Tibial nerve (tissue), 4 donors: ENCODE measurements at places on chromosomes 5 and 9.
A peak's percentile ranks its signal among the peaks of the same experiment; 100 is the strongest.

DNA sequence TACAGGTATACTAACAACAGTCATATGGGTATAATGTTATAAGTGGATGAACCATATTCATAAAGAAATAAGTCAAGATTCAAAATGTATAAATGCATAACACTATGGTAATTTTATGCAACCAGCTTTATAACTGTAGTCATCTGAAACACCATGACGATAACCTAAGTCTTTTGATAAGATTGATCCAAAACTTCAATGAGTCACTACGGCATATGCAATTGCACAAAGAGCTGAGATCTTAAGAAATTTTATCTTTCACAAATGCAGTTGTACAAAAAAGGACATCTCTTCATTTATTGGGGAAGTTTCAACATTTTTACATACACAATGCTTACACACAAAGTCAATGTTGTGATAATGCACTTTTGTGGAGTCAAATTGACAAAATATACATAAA lies 20.3 kb downstream of the FAM81B start:
- DNase-seq: no peak

GRCh38 chr5:177132136-177133095 lies 1.2 kb upstream of the NSD1 start:
- DNase-seq: no peak

DNA sequence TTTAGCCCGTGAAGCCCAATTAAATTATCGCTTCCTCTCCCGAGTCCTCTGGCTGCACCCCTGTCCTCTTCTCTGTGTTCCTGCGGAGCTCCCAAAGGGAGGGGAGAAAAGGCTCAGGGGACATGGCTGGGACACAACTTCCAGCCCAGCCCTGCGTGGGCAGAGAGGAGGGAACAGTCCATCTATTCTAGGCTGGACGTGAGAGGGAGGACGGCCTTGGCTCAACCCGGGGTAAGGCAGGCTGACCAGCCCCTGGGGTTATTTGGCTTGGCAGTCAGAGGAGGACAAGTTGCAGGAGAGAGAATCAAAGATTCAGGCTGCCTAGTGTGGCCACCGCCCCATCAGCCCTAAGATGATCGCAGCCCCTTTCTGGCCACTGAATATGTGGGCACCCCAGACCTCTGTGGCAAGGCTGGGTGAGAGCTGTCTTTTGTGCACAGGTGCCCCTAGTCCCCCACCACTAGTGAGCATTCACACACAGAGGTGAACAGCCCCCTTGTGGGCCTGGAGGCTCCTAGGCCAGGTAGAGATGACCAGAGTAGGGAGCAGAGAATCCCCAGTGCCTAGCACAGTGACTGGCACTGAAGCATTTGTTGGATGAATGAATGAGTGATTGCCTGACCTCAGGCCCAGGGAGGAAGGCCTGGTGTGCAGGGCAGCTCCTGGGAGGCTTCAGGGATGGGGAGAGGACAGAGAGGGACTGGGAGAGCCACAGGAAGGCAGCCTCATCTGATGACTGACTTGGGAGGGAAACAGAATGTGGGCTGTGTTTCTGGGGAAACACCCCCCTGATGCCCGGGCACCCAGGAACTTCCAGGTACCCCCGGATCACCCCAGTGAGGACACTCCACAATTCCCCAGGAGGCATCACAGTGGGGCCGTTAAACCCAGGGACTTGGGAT lies 133.9 kb downstream of the C9orf50 start:
- peak; percentile 81 for DNase-seq

DNA sequence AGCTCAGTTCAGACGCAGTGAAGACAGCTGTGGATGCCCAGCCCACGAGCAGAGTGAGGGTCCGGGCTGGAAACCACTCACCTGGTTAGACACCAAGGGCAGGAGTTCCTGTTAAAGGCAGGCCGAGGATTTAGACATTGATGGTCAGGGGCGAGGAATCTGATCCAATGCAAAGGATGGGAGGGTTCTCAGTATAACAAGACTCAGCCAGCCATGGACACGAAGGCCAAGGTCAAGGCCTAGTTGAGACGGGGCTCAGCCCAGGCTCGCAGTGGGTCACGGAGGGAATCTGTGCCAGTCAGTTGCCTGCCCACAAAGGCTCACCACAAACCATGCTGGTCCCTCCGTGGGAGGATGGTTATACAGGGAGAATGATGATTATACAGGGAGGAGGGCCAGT lies 63.3 kb upstream of the FCN1 start:
- no peak for DNase-seq

DNA sequence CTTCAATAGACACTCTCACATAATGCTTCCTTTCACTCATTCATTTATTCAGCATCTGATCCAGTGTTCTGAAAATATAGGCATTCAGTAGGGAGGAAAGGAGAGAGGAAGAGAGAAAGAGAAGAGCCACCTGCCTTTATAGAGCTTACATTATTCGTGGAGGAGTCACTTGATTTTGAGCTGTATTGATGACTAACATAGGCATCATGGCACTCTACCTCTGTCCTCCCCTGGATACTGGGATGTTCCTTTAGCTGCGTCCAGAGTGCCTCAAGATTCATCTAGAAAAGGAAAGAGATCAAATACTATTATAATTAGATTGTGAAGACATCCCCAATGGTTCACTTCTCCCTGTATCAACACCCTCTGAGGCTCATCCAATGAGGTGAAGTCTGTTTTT lies 345.1 kb downstream of the SPATA31D1 start:
- DNase-seq: no peak
